ENCODE measurements at places on chromosomes 16 and 17.

DNA sequence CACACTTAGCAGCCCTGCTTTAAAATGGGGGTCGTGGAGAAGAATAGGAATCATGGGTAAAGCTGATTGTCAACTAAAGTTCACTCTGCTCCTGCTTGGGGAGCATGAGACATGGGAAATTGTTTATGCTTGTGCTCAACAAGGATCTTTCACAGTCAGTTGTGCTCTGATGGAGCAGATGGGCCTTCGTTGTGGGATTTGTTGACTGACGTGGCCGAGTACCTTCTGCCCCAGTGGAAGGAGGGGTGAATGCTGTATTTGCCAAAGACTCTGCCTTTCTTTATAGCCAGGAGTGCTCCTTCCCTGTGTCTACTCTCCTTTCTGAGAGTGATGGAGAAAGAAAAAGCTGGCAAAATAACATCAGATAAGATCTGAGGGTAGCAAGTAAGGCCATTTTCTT lies 11.4 kb downstream of the ARSG start:
- DNase-seq: no peak

GRCh38 chr16:9438991-9439390 lies 347.5 kb downstream of the HAPSTR1 start:
- no peak for DNase-seq

- peak; percentile 58 for DNase-seq
Observed at GRCh38 chr16:27434141-27435051, 32.4 kb downstream of the IL21R start.

DNA sequence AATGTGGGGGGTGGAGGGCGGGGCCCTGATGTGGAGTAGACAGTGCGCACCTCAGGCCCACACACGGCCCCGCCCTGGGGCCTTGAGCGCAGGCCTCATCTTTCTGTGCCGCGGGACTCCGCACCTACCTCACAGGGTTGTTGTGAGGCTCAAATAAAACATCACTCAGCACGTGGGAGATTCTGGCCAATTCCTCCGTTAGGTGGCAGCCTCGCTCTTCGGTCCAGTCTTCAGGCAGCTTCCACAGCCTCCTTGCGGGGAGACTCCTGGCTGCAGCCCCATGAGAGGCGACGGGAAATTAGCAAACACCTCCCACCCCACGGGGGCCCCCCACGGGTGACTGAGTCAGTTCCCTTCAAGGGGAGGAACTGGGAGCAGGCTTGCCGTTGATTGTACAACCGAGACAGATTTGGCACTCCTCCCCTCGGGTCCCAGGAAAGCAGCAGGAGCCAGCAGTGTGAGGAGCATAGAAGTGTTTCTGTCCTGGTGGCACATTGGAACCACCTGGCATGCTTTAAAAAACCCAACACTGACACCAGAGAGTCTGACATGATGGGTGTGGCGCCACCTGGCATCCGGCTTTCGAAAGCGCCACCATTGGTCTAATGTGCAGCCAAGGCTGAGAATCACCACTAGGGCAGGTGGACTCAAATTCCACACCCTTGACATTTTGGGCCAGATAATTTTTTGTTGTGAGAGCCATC lies 7.6 kb downstream of the MRM1 start:
- no peak for DNase-seq

DNA sequence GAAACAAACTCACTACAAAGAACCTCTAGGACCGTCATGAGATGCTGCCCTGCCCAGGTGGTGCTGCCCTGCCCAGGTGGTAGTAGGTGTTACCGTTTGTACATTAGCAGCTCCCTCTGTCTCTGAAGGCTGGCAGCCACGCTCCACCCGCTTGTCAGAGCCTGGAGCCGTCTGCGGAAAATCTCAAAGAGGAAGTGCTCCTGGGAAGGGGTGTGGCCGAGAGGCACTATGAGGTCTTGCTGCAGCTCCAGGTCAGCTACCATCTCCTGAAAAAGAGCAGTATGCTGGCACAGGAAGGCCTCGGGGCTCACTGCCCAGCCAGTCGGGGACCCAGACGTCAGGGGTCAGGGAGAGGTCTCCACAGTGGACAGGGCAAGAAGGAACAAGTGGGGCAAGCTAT lies 28.3 kb downstream of the ZNF276 start:
- peak; percentile 89 for DNase-seq

DNA sequence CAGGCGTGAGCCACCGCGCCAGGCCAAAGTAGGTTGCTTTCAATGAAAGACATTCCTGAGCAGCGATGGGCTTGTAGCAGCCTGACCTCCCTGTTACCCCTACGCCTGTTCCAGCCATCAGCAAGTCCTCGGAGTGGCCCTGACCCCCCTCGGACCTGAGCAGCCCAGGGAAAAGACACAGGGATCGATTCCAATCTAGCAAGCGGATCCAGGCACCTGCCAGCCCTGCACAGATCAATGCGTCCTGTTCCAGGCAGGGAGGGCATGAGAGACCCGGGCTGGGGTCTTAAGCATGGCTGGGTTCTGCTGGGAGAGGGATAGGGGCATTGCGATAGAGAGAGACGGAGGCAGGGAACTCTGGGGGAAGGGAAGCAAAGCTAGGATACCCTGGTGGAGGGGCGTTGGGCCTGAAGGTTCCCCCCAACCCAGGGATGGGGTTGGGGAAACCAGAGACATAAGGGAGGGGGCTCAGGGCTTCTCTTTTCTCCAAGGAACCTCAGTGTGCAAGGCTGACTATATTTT lies 21.9 kb downstream of the SRCIN1 start:
- DNase-seq: no peak

- no peak for DNase-seq
Observed at GRCh38 chr17:82053130-82053529, 1.4 kb downstream of the GPS1 start.

- DNase-seq: no peak
Observed at GRCh38 chr17:9916108-9916507, 11.0 kb upstream of the RCVRN start.

DNA sequence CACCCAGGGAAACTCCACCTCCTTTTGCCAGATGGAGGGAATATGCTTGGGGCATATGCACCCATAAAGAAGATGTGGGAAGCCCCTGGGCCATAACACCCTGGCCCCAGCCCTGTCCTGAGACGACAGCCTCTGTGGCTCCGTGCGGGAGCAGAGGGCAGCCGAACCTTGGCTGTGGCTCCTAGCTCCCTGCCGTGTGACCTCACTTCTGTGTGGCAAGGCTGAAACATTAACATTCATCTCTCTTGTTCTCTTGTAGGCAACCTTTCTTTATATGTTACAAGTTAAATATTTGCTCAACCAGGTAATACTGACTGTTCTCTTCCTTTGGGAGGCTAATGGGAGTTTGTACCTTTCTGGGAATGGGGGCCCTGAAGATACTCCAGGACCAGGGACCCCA lies 17.5 kb downstream of the SLC47A1 start:
- no peak for DNase-seq
